ENCODE measurements at places on chromosomes 5 and 9. TPM values are rescaled to one million over a fixed set of nuclear protein-coding genes. Genes with fewer than 3 reads are reported as not detected.

ADAMTS6 gene
- 0.33 TPM for total RNA-seq

TXNDC8 gene
- not detected for total RNA-seq

GRIA1 gene
- total RNA-seq: 0.52 TPM

IGFBPL1 gene
- 37.9 TPM for total RNA-seq

FUT7 gene
- not detected for total RNA-seq

CARD9 gene
- 5.6 TPM for total RNA-seq

GPR150 gene
- total RNA-seq: not detected

HTR1A gene
- total RNA-seq: 0.79 TPM

IL3 gene
- total RNA-seq: not detected

- no peak overlapping the region for H3K4me3 ChIP-seq
- DNase-seq: no peak
- H3K4me1 ChIP-seq: no peaks in the 10 kb centered on the region
Observed at GRCh38 chr5:143205883-143206195, 197.6 kb downstream of the NR3C1 start.

GRCh38 chr9:76707510-76707909 is 56.7 kb upstream of the PCA3 start:
- no peaks in the 10 kb centered on the region for H3K27me3 ChIP-seq
- no peak overlapping the region for H3K4me3 ChIP-seq
- DNase-seq: no peak

DNA sequence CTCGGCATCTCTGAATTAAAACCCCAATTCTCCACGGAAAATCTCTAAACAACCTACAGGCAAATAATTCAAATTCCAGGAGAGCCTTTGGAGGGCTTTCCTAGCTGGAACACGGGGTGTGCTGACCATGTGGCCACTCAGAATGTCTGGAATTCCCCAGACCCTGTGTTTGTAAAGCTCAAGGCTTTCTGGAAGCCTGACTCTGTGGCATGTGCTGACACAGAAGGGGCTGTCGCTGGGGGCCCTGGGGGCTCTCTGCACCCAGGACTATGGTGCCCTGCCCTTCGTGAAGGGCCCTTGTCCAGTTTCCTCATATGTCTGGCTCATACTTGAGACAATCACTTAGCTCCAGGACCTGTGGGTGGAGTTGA is 29.0 kb upstream of the BOD1 start:
- no peaks in the 10 kb centered on the region for H3K36me3 ChIP-seq
- no peaks in the 10 kb centered on the region for H3K27me3 ChIP-seq
- no peak overlapping the region for H3K27ac ChIP-seq
- DNase-seq: peak; percentile 47

DNA sequence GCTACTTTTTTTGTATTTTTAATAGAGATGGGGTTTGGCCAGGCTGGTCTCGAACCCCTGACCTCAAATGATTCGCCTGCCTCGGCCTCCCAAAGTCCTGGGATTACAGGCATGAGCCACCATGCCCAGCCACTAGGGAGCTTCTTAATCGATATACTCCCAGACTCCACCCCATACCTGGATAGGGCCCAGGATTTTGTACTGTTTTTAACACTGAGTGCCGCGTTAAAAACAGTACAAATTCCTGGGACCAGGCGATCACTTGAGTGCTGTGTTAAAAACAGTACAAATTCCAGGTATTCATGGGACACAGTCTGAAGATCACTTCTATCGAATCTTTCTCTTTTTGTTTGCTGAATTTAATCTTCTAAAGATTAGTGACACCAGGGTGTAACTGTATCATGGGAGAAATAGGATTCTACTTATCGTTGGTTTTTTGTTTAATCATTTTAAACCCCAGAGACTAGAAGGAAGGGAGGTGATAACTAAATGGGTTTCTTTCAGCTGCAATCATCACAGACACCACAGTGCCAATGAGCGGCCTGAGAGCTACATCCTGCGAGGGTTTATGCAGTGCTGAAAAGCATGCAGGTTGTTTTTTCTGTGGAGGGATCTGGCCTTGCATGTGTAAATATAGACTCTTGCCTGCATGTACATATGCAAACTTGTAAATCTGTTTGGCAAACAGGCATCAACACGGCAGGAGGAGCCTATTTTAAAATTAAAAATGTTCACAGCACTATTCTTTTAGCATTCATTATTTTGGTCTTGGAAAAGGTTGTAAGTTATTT is 303.8 kb upstream of the WWC1 start:
- H3K27me3 ChIP-seq: no peaks in the 10 kb centered on the region
- H3K27ac ChIP-seq: no peak overlapping the region
- no peaks in the 10 kb centered on the region for H3K4me1 ChIP-seq
- peak overlapping the region; percentile 6 for H3K4me3 ChIP-seq
- no peak for DNase-seq
- no peaks in the 10 kb centered on the region for H3K36me3 ChIP-seq

DNA sequence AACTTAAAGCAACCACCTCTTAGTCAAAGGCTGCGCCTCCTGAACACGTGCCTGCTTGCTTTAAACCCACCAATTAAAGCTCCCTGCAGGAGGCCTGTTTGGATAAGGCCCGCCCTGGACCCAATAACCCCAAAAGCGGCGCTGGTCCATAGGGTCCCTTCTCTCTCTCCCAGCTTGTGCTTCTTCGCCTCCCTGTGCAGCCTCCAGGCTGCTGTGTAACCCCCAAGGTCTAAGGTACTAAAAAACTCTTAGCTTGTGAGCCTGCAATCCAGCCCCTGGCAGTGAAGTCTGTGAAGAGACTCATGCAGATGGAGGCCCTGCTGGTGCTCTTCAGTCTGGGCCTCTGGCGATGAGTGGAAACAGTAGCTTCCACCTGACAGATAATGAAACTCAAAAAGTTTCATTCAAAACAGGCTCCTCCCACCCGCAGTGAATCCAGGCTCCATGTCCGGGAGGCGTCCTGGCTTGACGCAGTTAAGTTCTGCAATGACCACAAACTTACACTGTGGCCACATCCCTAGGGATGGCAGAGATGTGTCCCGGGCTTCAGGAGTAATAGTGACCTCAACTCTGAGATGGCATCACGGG is 97.3 kb downstream of the PRRT1B start:
- no peak overlapping the region for H3K27ac ChIP-seq
- peaks cover 3% of the 10 kb centered on the region for H3K4me1 ChIP-seq
- H3K36me3 ChIP-seq: peaks cover 11% of the 10 kb centered on the region
- H3K27me3 ChIP-seq: no peaks in the 10 kb centered on the region

DNA sequence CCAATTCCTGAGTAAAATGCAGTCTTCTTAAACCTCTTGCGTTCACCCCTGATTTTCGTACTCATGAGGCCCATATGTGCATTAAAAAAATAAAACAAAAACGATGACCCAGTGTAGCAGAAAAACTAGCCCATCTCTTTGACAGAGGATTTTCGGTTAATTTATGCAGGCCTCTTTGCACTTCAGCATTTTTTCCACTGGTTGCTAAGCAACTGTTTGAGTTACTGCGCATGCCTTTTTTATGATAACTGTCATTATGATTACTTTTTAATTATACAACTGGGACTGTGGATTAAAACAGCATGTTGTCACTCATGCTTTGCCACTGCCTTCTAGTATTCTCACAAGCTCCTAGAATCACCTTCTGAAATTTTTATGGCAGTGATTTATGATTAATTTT is 165.0 kb downstream of the SMARCA2 start:
- H3K27ac ChIP-seq: peak overlapping the region; percentile 57
- peaks cover 4% of the 10 kb centered on the region for H3K36me3 ChIP-seq
- peaks cover 7% of the 10 kb centered on the region for H3K4me1 ChIP-seq
- no peak overlapping the region for H3K4me3 ChIP-seq

- H3K36me3 ChIP-seq: peaks cover 3% of the 10 kb centered on the region
- no peak for DNase-seq
- H3K27me3 ChIP-seq: no peaks in the 10 kb centered on the region
Observed at GRCh38 chr9:5843794-5844471, 11.0 kb upstream of the ERMP1 start.

DNA sequence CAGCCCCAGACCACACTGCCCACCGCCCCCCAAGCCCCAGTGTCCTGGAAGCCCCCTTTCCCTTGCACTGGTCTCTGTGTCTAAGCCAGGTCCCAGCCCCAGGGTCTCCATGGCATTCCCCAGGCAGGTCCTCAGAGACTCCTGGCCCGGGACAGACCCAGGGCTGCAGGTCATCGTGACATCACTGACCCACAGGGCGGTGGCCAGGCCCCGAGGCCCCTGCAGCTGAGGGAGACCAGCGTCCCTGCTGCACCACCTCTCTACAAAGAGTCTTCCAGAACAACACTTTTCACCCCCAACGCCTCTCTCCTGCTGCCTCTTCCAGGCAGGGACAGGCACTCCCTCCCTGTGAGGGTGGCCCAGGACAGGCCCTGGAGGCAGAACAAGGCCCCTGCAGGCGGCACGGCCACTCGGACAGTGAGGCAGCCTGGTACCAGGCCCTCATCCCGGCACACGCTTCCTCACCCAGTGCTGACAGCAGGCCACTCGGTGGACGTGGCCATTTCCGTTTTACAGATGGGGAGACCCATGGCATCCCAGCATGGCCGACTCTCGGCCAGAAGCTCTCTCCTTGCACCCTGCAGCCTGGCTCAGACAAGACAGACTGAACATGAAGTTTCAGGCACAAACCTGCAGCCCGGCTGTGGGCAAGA is 136.4 kb downstream of the ADAMTS2 start:
- H3K4me3 ChIP-seq: no peak overlapping the region
- H3K36me3 ChIP-seq: no peaks in the 10 kb centered on the region
- no peaks in the 10 kb centered on the region for H3K27me3 ChIP-seq
- H3K4me1 ChIP-seq: no peaks in the 10 kb centered on the region
- no peak overlapping the region for H3K27ac ChIP-seq

DNA sequence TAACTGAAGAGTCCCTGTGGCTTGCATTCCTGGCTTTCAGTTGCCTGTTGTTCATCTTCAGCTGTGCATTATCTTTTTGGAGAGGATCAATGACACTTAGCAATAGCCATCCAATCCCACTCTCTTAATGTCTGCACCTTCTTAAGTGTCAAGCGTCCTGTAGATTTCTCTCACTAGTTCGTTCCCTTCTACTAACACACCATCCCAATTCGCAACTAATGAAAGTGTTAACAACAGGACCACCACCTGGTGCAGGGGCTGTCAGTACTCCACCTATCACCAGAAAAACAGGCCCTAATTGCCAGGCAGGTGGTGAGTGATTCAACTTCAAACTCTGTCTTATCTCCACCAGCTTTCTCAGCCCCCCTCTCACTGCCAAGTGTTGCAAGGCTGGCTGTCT is 169.4 kb upstream of the EFNA5 start:
- H3K4me3 ChIP-seq: no peak overlapping the region
- no peak overlapping the region for H3K27ac ChIP-seq
- no peaks in the 10 kb centered on the region for H3K27me3 ChIP-seq
- H3K36me3 ChIP-seq: no peaks in the 10 kb centered on the region
- no peak for DNase-seq
- H3K4me1 ChIP-seq: peaks cover 3% of the 10 kb centered on the region

DNA sequence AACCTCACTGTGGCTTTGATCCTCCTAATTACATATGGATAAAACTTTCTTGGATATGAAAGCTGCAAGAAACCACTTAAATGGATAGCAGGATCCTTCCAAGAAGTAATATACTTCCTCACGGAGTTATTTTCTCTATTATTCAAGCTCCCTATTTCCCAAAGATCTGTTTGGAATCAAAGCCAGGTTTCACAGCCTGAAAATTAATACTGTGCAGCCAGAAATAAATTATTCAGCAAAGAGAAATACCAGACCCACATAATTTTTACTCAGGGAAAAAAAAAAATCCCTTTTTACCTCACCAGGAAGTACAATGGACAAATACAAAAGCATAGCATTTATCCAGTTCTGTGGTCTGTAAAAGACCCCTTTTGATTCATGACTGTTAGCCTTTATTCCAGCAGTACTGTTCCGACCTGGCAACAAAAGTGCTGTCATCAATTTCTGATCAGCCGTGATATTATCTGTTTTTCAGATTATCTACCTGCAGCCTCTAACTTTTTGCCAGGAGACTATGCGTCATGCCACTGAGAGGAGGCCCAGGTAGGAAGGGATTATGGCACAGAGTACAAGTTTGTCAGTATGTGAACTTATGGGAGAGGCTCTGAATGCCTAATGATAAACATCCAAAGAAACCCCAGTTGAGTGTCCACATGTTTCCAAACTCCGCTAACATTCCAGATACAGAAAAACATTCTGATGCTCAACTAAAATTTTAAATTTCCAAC is 57.0 kb downstream of the FBN2 start:
- no peak for DNase-seq
- H3K27me3 ChIP-seq: no peaks in the 10 kb centered on the region
- H3K27ac ChIP-seq: no peak overlapping the region
- H3K4me1 ChIP-seq: no peaks in the 10 kb centered on the region
- H3K36me3 ChIP-seq: no peaks in the 10 kb centered on the region
